ENCODE measurements at places on chromosomes 4 and X. TPM values are rescaled to one million over a fixed set of nuclear protein-coding genes. Genes with fewer than 3 reads are reported as not detected.

DNA sequence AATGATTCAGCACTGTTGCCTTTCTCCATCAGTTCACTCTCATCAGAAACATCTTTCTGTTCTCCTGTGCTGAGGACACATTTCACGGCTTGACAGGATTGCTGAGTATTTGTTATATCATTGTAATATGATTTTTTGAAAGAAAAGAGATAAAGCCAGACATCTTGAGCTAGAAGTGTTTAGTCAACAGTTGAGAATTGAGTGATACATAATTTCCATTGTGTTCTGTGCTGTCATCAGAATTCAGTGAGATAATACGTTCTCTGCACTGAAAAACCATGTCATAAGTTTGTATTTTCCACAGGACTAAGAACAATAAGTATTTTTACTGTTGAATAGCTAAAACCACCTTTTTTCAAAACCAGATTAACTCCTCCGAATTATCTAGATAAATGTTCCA is 50.2 kb upstream of the GPRIN3 start:
- DNase-seq, result no peak

- DNase-seq, result no peak
Observed at GRCh38 chrX:40174001-40174853, 76.5 kb upstream of the BCOR start.

SMR3B gene
- not detected for total RNA-seq

RPS6KA6 gene
- 14.3 TPM for total RNA-seq

SORBS2 gene
- total RNA-seq, result 90.4 TPM

CTAG1A gene
- total RNA-seq, result not detected
